ENCODE measurements at places on chromosomes 6 and 20.

DNA sequence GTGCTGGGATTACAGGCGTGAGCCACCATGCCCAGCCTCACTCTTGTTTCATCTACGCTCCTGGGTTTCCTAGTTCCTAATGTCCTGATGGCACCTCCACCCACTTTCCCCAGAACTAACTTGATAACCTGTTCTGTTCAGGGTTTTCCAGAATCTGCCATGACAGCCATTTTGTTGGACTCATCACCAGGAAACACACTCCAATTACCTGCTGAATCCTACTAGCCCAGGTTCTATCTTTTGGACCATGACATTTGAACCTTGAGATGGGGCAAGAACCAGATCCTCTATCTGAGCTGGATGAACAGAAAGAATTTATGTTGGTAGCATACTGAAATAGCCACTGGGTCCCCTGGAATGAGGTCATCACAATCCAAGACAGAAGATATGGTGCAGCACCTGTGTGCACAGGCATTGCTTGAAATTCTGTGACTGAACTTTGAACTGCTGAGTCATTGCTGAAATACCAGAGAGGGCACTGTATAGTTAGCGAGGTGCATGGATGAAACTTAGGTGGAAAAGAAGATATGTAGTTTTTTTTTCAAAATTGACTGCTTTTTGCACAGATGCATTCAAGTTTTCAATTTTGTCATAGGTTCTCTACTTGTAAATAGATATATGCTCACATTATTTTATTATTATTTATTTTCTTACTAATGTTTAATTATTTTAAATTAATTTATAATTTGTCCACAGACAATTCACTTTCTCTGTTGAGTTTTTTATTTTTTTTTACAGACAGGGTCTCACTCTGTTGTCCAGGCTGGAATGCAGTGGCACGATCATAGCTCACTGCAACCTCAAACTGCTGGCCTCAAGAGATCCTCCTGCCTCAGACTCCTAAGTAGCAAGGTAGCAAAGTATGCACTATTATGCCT, 42.8 kb upstream of the TASP1 start:
- no peak for DNase-seq

- DNase-seq: no peak
Measured at GRCh38 chr20:23090147-23090546, 4.0 kb upstream of the CD93 start.

DNA sequence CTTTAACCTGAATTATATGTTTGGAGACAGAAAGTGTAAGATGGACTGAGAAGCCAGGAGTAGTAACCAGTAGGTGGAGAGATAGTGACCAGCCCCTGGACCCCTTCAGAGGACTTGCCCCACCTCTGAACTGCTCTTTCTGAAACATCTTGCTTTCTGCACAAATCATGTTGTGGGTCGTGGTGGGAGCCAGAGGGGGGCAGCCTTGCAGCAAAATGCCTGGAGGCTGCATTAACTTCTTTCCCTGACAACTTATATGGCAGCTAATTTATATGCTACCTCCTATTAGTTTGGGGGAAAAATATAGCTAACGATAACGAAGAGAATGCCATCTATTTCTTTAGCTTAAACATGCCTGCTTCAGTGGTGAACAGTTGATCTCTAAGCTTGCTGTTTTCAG, 859.8 kb downstream of the MAFB start:
- no peak for DNase-seq

DNA sequence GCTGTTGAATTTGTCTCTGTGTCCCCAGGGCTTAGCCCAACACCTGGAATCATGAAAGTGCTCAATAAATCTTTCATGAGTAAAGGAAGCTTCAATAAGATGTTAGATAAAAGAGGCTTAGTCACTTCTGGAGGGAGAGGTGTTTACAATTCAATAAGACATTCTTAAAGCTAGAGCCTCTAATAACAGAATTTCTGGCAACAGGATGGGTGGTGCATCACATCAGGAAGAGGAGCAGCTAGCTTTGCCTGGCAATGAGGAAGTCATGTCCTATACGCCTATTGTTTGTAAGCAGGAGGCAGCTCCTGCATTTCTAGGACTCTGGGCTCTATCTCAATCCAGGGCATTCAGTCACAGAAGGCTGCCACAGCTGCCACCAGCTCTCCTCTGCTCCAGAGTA, 638.5 kb downstream of the EPM2A start:
- DNase-seq: no peak

- DNase-seq: no peak
Measured at GRCh38 chr6:93105017-93105416, 314.3 kb downstream of the EPHA7 start.

GRCh38 chr6:87151471-87151780, 3.9 kb upstream of the ZNF292 start:
- no peak for DNase-seq

DNA sequence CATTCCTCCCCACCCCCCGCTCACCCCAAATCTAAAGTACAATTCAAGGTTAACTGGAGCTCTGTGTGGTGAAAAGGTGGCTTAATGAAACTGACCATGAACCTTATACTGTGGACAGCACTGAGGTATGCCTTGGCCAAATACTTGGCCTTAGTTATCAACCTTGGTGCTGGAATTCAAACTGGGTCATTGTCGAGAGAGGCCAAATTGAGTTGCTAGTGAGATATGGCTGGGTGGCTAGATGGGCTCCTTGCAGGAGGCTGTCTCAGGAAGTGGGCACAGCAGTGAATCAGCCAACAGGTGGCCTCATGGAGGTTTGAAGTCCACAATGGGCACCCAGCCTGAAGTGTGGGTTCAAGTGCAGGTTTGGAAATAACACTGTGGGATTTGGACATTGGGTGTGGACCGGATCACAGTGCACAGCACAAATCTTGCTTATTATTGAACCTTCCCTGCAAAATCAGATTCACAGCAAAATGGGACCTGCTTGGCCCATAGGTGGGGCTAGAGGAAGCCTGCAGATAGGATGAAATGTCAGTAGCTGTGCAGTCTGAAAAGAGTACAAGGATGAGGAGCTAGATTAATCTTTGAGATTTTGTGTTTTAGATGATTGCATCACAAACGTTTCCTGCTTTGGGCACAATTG, 5.6 kb upstream of the BTBD3 start:
- DNase-seq: no peak

DNA sequence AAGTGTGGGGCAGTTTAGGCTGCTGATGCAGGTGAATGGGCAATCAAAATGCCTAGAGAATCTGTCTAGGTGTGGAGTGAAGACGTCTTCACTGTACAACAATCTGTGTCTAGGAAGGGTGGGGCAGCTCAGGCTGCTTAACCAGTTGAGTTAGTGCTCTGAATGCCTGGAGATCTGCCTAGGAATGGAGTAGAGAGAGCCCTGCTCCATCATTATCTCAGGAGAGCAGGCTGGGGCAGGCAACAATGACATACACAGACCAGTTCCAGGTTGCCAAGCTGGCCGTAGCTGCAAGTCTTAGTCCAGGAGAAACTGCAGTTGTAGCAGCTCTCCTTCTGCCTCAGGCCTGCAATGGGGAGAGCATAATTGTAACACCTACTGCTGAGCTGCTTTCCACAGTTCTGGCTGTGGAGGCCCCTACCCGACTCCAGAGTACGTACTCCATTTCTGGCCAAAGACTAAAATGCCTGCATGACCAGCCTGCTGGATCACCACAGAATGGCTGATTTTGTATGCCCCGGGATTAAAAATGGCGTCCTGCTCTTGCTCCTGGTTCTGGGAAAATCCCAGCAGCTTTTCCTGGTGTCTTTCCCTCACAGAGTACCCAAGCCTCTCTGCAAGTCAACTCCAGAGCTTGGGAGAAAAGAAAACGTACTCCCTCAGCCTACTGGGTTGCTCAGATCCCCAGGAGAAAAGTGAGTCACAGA, 545.4 kb downstream of the ADGRB3 start:
- no peak for DNase-seq

GRCh38 chr20:6993511-6993910, 226.0 kb downstream of the BMP2 start:
- no peak for DNase-seq

DNA sequence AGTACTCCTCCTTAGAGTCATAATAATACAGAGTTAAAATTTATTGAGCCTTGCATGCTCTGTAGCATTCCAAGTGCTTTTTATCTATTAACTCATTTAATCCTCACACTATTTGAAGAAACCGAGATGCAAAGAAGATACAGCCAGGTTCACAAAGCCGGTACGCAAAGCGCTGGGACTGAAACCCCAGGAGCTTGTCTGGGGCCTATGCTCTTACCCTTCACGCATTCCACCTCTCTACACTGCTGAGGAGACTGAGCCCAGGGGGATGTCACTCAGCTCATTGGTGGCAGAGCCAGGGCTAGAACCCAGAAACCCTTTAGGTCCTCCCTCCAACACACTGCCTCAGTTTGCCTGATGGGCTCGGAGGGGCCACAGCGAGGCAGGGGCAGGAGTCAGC, 19.7 kb upstream of the MRPS18A start:
- DNase-seq: no peak

DNA sequence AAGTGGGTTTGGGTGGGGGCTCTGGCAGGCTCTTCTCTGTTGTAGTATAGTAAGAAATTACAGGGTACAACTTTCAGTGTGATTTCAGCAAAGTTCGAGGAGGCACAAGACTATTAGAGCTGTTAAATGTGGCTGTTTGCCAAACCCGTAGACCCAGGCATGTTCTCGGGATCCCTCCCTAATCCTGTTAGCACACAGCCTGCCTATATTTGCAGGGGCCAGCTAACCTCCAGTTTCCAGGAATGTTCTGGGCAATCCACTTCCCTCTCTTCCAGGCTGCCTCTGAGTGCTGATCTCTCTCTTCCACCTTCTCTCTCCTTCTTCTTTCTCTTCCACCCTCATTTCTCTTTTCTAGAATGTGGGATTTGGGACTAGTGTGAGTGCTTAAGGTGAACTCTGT, 34.8 kb upstream of the ZFP64 start:
- DNase-seq: no peak

- no peak for DNase-seq
Measured at GRCh38 chr20:8946036-8946940, 122.6 kb upstream of the PLCB4 start.

- no peak for DNase-seq
Measured at GRCh38 chr6:166747644-166748595, 120.9 kb upstream of the RPS6KA2 start.

GRCh38 chr6:17552861-17553260, 47.2 kb upstream of the FAM8A1 start:
- DNase-seq: no peak

DNA sequence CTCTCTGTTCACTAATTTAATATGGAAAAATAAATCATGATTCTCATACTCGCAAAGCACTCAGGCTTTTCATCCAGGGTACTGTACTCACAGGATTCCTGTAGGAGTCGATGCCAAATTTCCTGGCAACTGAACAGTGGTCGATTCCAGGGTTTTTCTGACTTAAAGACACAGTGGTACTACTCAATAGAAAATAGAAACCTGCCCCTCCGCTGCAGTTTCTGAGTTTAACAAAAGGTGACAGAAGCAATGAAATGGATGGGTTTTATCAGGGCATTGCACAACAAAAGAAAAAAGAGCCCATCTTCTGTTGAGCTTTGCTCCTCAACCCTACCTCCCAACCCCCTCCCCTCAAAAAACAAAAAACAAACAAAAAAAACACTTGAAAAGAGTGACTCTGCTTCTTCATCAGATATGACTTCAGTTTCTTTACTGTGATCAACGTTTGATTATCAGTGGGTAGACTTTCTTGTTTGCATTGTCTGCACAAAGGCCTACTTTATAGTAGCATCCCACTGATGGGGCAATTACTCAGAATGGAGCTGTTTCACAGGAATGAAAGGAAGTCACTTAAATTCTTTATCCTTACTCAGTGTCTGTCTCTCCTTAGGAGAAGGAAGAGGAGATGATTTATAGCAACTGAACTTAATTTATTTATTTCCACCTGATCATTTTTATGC, 96.2 kb upstream of the FOXO3 start:
- DNase-seq: no peak

GRCh38 chr6:109498052-109498451, 15.0 kb upstream of the ZBTB24 start:
- DNase-seq: no peak

- no peak for DNase-seq
Measured at GRCh38 chr20:52346797-52347196, 155.2 kb upstream of the ZFP64 start.

DNA sequence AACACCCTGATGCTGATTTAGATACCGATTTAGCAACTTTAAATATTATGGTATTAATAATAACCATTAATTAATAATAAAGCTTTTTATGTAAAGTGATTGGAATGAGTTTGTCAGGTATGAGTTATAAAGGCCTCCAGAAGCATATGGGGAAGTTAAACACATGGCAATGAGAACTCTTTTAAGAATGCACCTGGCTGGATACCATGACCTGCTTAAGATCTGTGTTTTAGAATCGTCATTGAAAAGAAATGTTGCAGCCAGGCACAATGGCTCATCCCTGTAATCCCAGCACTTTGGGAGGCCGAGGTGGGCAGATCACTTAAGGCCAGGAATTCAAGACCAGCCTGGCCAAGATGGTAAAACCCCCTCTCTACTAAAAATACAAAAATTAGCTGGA, 197.5 kb downstream of the SOX4 start:
- DNase-seq: no peak

GRCh38 chr6:67009818-67010217, 1302.8 kb upstream of the EYS start:
- DNase-seq: no peak

- DNase-seq: no peak
Measured at GRCh38 chr20:401682-402495, 6.2 kb upstream of the RBCK1 start.

- no peak for DNase-seq
Measured at GRCh38 chr20:17179840-17180239, 47.0 kb upstream of the PCSK2 start.

- no peak for DNase-seq
Measured at GRCh38 chr20:58133020-58133808, 95.2 kb downstream of the ANKRD60 start.

DNA sequence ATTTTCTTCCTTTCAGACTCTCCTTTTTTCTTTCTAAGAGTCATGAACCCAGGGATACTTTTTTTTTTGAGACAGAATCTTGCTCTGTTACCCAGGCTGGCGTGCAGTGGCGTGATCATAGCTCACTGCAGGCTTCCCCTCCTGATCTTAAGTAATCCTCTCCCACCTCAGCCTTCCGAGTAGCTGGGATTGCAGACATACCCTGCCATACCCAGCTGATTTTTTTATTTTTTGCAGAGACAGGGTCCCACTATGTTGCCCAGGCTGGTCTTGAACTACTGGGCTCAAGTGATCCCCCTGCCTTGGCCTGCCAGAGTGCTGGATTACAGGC, 32.8 kb upstream of the IER3 start:
- DNase-seq: no peak

DNA sequence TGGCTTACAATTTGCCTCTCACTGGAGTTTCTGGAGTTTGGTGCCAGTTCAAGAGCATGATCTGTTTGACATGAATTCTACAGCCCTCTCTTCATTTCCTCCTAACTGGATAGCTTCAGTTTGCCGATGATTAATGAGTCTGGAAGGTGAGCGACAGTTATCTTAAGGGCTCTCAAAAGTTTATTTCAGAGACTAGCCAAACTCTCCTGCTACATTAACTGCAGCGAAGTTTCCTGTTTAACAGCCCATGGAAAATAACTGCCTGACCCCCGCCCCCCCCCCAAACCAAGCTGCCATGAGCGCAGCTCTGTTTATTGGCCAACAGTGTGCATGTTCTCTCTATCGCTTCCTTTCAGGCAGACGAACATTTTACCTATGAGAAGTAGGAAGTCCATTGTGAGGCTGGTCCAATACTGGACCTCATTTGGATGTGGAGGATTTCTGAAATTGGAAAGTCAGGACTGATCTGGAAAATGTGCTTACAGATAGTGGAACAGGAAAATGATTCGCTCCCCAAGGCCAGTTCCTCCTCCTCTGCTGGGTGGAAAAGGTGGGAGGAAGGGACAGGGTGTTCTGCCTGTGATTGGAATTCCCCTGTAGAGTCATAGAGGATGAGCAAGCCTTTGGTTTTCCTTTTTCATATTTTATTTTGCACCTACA, 522.2 kb upstream of the JAG1 start:
- no peak for DNase-seq

GRCh38 chr20:52814371-52814770, 157.8 kb upstream of the TSHZ2 start:
- no peak for DNase-seq
